CD4-positive, alpha-beta T cell treated with Interleukin-17A for 4 hours (primary cell): ENCODE measurements at places on chromosomes 1 and 21.

DNA sequence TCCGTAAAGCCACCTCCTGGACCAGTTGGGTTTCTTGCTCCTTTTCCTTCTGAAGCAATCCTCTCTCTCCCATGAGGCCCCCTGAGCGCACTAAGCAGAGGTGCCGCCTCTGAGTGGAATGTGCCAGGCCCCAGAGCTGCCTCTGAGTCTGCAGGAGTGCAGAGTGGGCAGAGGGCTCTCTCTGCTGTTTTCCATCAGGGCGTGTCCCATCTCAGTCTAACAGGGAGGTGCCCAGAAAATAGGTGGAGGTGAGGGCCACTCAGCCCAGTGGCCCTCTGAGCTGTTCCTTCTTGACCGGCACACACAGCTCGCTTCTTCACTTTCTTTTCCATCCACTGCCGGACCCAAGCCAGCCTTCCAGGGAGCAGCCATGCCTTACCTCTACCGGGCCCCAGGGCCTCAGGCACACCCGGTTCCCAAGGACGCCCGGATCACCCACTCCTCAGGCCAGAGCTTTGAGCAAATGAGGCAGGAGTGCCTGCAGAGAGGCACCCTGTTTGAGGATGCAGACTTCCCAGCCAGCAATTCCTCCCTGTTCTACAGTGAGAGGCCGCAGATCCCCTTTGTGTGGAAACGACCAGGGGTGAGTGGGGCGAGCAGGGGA, at the start of gene CAPN9:
Gene CAPN9, plus strand, starts transcription at position 262 of the 604 bp plus-strand sequence. Its CDS starts 109 bp downstream, at position 371.
- no peak for DNase-seq

DNA sequence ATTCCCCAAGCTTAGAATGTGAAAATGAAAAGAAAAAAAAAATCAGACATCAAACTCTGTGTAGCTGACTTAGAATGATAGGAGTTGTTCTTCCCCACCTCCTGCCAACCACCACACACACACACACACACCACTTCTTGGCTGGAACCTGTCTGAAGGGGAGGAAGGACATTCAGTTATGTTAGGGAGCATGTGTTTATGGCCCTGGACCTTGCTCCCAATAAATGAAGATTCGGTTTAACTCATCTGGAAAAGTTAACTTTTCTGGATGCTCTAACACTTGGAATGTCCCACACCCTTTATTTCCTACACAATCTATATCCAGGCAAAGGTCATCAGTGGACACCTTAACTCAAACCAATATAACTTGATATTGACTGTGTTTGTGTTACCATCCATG, 112.4 kb downstream of the DAB1 start:
- no peak for DNase-seq

DNA sequence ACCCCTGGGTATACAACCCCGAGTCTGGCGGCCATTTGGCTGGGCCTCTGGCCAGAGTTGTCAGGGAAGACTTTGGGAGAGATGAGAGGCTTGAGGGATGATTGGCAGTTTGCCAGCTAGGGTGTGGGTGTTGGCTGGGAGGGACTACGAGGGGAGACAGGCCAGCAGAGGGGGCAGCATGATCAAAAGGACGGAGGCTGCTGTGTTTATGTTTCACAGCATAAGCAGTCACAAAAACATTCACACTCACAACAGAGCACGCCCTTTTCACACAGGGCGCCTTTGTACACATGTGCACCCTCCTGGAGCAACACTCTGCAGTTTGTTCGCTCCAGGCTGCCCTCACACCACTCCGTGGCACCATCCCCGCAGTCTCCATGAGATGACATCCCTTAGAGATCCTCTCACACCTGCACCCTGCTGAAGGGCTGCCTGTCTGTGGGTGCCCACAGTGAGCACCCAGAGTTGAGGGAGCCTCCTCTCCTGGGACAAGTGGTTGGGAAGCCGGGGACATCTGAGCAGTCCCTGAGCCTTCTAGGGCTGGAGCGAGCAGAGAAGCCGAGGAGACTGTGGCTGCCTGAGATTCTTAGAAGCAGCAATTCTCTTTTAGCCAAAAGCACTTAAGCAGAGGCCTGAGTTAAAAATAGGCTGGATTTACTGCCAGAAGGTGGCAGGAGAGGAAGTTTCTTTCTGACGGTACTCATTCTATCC, 15.4 kb downstream of the EFNA3 start:
- DNase-seq = no peak

DNA sequence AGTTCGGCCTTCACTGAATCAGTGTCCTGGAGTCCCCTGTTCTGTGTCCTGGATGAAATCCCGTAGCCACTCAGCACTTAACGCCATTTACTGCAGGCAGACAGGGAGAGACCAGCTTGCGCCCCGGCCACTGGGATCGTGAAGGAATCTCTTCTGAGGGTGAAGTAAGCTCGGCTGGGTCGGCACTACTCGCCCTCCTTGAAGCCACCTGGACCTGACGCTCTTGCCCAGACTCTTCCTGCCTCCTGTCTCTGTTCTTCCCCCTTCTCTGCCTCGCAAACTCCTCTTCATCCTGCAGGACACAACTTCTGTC, 99.9 kb upstream of the ZBTB40 start:
- DNase-seq = no peak

DNA sequence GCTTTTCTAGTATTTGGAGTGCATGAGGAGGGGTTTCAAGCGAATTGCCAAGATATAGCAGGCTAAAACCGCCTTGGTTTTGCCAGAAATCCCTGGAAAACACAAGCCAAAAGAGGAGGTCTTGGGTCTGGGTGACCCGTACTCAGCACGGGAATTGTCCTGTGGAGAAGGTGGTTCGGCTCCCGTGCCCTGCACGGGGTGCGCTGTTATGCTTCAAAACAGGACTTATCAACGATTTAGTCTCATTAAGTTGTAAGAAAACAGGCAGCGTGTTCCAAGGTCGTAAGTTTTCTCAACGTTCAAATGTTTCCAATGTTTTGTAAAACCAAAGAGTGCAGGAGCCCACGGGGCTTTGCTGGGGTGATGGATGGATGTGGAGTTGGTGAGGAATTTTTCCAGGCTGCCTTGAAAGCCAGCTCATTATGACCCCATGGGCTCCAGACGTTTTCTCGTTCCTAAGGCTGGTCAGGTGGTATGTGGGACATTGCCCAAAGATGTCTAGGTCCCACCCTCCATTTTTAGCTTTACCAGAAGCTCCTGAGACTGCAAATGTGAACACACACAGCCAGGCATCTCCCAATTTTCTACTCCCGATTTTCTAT, 75.4 kb upstream of the CLDN14 start:
- DNase-seq = no peak

DNA sequence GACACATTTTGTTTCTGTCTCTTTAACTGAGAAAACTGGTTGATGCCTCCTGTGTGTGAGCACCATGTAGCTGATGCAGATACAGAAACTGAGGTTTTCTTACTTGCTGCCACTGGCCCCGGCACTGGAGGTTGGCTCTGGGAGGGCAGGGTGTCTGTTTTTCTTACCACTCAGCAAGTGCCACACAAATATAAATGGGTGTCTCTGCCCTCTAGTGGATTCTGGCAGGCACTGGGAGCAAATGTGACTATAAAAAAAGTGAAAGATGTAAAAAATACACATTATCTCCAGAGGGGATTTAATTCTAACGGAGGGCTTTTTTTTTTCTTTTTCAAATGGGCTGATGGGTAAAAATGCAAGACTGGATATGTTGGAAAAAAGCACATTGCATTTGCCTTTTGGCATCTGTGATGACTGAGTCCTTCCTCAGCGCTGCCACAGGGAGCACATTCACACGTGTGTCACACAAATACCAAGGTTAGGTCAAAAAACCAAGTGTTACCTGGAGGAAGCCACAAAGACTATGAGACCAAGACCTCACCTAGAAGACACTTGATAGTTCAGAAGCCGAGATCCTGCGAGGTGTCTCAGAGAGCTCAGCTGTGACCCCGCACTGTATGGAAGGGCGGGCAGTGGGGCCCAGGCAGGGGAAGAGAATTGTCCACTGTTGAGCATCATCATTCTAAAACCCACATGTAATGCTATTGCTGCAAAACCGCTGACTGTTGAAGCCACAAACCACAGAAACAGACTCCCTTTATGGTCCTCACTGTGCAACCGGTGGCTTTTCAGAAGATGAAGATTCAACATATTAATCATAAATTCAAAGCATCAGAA, 18.9 kb downstream of the PGBD2 start:
- DNase-seq = peak; percentile 57

DNA sequence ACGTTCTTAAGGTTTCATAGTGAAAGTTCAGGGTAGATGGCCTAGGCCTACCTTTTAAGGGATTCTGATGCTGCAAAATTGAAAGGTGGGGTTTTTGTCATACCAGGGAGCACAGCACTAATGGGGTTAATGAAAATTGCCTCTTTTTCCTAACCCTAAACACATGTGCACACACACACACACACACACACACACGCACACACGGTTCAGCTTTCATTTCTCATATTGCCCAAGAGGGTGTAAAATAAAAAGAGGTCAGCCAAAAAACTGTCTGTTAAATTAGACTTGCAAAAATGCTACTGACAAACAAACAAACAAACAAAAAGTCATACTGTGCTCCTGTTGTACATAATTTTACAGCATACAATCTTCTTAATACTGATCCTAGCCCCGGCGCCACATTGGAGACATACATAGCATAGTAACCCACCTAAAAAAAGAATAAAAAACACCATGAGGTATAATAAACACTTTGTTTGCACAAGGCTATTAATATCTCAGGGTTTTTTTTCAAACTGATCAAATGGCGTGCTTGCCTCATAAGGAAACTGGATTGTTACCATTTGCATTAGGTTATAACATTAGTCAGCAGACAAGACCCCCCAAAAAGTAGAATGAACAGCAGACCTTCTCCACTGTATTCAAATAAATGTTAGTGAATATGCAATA, 69.1 kb downstream of the TGFB2 start:
- DNase-seq = no peak

DNA sequence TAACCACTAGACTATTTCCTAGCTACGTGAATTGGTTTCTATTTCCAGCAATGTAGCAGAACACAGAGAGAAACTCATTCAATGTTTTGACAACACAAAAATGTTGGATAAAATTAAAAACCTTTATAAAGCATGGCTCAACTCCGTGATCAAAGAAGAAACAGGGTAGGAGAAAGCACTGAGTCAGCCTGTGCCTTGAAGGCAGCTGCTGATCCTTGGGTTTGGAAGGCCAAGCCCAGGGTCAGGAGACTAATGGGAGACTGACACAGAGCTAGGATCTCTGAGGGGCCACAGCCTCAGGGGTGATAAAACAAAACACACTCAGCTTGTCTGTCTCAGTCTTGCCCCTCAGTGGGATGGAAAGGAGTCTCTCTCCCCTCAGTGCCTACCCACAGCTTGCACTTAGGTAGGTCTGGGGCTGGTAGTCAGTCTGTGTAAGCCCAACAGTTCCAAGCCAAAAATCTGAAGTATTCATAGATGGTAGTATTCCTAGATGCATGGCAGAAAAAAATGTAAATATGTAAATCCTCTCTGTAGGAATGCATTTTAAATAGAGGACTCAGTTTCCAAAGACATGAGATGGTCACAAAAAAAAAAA, 53.3 kb downstream of the B3GALNT2 start:
- DNase-seq = no peak

- DNase-seq = no peak
These were observed 53.2 kb downstream of the DNAJC6 start for GRCh38 chr1:65362545-65362944.

GRCh38 chr1:16050328-16050727, 6.7 kb downstream of the CLCNKB start:
- DNase-seq = no peak

DNA sequence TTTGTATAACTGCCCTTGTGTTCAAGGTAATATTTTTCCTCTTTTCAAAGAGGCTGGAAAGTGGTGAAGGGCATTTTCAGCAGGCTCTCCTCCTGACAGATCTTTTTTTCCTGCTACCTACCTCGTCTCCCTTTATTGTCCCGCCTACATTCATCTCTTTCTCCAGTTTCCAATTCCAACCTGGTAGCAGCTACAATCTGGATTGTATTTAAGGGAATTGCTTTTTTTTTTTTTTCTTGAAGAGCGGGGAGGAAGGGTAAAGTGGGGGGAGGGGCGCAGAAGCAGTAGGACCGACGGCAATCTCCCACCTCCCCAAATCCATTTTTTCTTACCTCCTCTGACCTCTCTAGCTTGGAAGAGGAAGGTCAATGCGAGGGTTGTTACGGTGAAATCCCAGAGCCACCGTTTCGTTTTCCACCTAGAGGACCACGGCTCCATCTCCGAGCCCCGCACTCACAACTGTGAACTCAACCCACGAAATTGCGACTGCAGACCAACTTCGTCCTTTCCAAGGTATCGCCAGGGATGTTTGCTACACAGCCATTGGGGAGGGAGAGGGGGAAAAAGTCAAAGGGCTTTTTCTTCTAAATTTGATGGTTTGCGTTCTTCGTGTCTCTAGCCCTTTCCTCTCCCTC, 464 bp downstream of the COL11A1 start:
- DNase-seq = no peak

DNA sequence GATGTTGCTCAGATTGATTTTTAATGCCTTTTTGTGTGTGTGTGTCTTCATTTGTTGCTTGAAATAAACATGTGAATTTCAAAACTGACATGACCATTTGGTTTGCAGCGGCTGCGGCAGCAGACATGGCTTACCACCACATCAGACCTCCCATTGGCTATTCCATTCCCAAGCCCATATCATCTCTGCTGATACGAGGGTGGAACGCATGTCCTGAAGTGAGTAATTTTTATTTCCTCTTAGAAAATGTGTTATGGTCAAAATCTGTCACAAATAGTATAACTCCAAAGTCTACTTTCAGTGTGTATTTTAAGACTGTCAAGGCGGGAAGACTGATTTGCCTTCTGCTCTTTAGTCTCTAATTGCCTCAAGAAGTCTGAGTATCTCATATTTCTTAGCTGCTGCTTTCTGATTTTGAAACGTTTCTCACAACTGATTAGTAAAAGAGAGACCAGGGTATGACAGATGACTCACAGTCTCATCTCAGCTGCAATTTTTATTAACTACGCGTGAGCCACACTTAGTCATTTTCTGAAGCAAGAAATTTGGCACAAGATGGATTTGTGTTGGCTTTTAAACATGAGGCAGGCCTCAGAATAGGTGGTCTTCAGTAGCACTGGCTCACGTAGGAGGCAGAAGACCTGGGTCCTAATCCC, 49.0 kb downstream of the LRRC53 start:
- no peak for DNase-seq

GRCh38 chr1:230430499-230430898, 4.4 kb upstream of the PGBD5 start:
- DNase-seq = no peak

- DNase-seq = no peak
These were observed 301.8 kb upstream of the DUSP10 start for GRCh38 chr1:222043444-222044292.

- no peak for DNase-seq
These were observed 103.2 kb upstream of the ZNF644 start for GRCh38 chr1:91124989-91125417.

DNA sequence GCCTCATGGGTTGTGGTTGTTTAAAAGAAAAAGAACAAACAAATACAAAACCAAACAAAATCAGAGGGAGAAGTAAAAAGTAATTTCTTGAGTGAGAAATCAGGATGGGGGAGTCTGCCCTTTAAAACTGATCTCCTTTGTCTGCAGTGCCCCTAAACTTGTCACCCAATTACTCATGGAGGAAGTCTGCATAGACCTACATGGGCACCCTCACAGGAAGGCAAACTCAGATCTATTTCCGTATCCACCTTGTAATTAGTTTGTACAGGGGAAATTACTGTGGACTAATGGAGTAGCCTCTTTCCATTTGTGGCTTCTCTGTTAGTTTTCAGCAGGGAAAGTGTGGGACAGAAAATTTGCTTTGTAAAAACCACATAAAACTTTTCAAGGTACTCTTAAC, 600.4 kb downstream of the ADGRL2 start:
- DNase-seq = no peak
